ENCODE measurements at places on chromosomes 12 and 14.

DNA sequence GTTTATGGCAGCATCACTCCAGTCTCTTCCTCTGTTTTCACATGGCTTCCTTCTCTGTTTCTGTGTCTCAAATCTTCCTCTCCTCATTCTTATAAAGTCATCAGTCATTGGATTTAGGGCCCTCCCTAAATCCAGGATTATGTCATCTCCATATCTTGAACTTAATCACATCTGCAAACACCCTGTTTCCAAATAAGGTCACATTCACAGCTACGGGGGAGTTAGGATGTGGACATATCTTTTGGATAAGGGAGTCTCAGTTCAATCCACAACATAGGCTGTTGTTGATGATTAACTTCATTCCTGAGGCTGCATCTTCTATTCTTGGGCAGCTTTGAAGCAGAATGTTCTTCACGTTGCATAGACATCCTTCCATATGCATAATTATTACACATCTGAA, 40.3 kb upstream of the NTF3 start:
- DNase-seq: no peak

DNA sequence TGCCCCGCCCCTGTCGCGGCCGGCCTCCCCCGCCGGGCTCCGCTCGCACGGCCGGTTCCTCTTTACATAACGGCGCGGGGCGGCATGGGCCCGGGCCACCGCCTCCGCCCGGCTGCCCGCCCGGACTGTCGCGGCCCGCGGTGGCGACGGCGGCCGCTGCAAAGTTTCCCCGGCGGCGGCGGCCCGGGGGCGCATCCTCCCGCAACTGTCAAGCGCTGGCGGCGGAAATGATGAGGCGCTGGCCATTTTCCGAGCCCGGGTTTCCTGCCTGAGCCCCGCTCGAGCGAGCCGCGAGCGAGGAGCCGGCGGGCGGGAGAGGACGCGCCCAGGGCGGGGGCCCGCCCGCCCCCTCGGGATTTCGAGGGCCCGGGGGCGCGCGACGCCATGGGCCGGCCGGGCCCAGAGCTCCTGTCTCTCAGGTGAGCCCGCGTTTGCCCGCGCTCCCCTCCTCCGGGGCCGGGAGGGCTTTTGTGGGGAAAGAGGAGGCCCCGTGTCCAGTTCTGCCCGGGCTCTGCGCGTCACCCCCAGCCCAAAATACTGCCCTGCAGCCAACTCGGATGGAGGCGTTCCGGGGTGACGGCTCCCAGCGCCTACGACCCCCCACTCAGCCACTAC, at the start of gene SH2B3:
SH2B3 (plus strand) TSS at position 65 of the 615 bp plus-strand sequence. CDS start 12,223 bp downstream, outside the sequence.
- peak; percentile 66 for DNase-seq

DNA sequence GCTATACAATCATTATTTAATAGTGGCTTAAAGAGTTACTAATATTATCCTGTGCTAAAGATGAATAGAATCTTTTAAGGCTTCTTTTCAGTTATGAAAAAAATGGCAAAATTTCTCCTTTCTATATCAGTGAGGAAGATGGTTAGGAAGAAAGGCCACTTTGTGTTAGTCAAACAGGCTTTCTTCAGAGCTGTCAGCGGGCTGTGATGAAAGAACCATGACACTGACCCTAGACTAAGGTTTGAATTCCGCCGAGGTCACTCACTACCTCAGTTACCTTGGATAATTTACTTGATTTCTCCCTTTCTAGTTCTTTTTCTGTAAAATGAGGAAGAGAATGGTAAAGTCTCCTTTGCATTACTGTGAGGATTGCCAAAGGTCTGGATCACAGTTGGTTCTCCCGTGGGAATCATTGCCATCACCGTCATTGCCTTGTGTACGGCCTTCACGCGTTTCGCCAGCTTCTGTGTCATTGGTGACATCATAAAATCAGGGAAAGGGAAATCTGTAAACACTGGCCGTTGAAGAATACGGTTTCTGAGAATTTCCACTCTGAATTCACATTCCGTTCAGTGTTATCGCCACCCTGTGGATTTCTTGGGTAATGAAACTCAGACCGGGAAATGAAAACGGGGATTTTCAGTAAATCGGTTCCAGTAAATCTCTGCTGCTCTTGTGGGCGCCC, 26.7 kb upstream of the YBX3 start:
- peak; percentile 81 for DNase-seq

- DNase-seq: no peak
Observed at GRCh38 chr12:57341275-57341990, 89.4 kb downstream of the R3HDM2 start.

- DNase-seq: no peak
Observed at GRCh38 chr12:60174941-60175340, 579.1 kb downstream of the SLC16A7 start.

DNA sequence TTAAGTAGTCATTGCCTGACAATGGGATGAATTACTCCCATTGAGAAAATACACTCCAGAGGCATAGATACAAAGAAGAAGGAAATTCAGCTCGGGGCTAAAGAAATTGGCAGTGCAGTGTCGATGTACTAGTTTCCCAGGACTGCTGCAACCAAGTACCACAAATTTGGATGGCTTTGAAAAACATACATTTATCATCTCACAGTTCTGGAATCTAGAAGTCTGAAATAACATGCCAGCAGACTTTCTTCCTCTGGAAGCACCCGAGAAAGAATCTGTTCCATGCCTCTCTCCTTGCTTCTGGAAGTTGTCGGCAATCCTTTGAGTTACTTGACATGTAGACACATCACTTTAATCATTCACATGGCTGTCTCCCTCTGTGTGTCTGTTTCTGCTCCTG, 101.9 kb downstream of the TMTC3 start:
- no peak for DNase-seq

DNA sequence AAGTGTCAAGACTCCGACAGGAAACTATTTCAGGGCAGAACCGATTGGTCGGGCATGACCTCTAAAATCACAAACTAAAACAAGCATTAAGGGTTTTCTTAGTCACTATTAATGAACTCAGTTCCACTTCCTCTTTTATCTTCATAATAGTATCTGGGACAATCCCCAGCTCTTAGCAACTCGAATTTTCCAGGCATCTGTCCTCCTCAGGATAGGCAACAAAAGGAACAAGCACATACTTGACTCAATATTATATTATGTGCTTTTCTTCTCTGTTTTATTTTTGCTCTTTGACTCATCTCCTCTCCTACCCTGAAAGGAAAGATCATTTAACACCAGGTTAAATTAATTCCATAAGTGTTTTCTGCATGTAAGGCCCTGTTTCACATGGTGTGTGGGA, 638.3 kb upstream of the TBX3 start:
- no peak for DNase-seq

DNA sequence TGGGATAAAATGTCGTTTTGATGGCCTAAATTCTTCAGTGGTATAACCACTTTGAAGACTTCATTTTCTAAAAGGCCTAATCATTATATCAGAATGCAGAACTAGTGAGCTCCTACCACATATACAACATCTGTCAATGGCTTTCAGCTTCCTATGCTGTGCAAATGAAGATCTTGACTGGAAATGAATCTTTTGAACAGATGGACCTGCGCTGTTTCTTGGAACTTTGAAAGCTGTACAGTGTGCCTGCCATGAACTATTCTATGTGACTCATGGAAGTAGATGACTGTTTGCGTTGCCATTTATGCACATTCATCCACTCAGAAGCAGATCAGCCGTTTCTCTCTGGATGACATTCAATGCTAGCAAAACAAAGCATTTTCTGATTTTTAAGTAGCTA, 542.2 kb upstream of the USP15 start:
- DNase-seq: no peak

GRCh38 chr12:63989301-63989845, 144.9 kb downstream of the SRGAP1 start:
- no peak for DNase-seq

- no peak for DNase-seq
Observed at GRCh38 chr12:20262119-20262518, 106.2 kb upstream of the PDE3A start.

GRCh38 chr12:13442457-13442856, 245.9 kb downstream of the EMP1 start:
- DNase-seq: no peak

DNA sequence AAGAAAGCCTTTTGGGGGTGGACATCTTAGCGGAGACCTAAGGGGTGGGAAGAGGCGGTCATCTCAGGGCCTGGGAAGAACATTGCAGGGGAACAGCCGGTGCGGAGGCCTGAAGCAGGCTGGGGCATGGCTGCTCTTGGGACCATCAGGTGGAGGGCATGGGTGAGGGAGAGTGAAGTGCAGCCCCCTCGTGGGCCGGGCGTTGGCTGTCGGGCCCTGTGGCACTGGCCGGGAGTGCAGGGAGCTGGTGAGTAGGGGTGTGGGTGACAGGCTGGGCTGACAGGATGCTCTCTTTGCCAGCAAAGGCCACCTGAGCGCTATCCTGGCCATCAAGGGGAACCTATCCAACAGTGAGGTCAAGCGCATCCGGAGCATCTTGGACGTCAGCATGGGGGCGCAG, 11.7 kb downstream of the TNFAIP2 start:
- no peak for DNase-seq

GRCh38 chr12:102549691-102550090, 69.3 kb upstream of the IGF1 start:
- DNase-seq: no peak

GRCh38 chr12:112932485-112933128, 5.7 kb upstream of the OAS3 start:
- DNase-seq: no peak

DNA sequence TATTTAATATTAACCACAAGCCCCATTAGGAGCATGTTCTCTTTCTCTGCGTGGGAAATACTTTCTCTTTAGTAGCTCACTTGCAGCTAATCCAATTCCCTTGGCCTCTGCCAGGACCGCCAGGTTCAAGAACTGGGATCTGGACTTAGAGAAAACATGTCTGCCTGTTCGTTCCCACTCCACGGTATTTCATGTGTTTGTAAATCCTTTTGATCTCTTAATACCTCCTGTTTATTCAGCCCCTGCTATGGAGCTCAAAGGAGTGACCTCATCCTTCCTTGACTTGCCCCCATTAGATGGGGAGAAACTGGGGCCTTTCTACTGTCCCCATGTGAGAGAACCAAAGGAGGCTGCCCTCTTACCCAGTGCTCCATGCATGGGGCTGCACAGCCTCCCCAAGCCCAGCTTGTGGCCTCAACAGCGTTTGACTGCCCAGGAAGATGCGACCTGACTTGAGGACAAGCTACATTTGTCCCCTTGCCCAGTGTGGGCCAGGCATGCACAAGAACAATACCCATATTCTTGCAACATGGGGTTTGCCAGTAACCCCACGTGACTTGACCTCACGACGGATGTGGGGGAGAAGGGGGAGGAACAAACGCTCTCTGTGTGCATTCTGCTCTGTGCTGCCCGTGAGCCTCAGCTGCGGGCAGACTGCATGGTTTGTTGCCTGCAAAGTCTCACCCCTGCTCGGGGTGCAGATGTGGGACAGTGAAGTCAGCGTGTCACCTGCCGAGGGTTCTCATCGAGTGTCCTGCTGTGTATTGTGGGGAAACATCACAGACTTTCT, 30.3 kb downstream of the CD9 start:
- DNase-seq: peak; percentile 85

GRCh38 chr12:11762723-11763326, 113.4 kb downstream of the ETV6 start:
- DNase-seq: no peak

DNA sequence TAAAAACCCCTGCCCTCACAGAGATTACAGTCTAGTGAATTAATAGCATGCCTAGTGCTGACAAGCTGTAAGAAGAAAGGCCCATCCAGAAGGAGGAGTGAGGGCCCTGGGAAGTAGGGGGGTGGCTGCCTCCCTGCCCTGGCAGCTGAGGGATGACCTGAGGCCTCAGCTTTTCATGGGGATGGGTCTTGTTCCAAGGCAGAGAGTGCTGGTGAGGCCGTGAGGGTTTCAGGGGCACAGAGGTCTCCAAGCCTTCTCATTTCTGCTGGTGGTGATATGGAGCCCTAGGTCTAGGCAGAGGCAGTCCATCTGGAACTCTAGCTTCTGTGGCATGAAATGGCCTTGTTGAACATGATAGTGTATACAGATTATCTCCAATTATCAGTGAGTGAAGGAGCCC, 114.4 kb downstream of the ZFP36L1 start:
- no peak for DNase-seq

GRCh38 chr12:48936379-48936979, 11.2 kb upstream of the FKBP11 start:
- peak; percentile 80 for DNase-seq

DNA sequence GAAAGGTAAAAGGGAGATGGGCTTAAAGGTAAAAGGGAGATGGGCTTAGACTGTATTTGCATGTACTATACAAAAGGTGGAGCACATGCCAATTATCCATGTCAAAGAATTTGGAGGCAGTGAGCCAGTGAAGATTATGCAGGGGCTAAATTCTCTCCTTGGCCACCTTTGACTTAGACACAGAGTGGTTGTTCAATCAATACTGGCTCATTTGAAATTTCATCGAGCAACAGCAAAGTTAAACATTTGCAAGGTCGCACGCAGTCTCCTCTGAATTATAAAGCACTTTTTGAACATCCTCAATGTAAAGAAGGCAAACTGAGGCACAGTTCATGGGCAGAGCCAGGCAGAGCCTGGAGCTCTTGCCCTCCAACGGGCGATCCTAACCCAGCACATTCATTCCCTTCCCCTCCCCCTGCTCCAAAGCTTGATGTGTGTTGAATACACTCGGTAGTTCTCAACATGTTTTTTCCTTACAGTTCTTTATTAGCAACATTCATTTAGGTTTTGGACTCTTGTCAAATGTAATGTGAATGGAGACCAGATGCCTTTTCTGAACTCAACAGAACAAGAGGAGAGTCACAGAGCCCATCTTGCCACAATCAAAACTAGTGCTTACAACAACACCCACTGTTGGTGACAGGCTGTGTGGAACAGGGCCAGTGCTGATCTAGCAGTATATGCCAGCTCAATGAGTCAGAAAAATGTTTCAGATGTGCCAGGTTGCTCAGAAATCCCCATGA, 169.7 kb upstream of the G2E3 start:
- DNase-seq: peak; percentile 60

- DNase-seq: no peak
Observed at GRCh38 chr12:53944209-53944608, 5.6 kb downstream of the HOXC13 start.

- no peak for DNase-seq
Observed at GRCh38 chr12:76719171-76720041, 44.5 kb upstream of the ZDHHC17 start.

DNA sequence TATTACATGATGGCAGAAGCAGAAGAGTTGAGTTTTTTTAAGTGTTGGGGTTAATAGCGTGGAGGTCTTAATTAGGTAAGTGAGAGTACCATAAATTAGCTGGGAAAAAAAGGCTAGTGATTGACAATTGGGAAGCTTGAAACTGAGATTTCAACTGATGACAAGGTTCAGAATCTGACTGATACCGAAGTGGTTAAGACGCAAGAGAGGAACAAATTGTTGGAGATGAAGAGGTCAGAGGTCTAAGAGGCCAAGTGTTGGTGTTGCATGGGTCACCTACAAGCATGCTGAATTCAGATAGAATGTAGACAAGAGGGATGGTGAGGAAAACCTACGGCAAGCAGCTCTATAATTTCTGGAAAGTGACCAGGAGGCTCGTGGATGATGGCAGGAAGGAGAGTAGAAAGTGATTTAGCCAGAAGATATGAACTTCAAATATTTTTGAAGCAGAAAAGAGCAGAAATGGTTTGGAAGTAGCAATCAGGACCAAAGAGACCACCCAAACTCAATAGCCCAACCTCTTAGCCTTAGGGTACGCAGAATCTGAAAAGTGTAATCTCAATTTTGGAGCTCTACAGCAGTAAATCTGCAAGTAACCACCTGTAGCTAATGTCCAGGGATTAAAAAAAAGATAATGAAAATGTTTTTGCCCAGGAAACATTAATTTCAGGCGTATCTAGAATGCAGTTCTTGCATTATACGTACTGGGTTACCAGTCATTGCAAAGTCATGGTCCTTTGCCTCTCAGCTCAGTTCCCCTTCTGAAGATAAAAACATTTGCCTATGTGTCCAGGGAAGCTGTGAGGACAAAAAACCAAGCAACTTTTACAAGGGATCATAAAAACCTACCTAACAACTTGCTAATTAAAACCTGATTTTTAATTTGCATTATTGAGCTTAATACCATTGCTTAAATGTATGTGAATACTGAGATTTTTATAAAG, 1.7 kb upstream of the TMPO start:
- DNase-seq: no peak
